ENCODE measurements at places on chromosomes 4 and X.
A peak's percentile ranks its signal among the peaks of the same experiment; 100 is the strongest.

DNA sequence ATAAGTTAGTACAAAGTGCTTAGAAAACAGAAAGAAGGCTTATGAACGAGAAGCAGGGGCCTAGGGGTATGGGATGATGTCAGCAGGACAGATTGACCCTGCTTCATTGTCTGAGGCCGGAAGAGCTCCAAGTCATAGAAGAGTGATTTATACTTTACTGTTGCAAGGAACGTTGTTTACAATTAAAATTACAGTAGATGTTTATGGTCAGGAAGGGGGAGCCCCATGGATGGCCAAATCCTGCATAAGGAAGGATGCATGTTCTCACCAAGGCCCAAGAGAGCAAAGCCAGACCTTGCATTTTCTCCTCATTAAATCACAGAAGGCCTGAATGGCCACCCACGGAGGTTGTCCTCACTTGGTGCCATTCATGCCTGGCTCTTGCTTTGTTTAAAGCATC is 115.3 kb downstream of the LDB2 start:
- no peak for DNase-seq

DNA sequence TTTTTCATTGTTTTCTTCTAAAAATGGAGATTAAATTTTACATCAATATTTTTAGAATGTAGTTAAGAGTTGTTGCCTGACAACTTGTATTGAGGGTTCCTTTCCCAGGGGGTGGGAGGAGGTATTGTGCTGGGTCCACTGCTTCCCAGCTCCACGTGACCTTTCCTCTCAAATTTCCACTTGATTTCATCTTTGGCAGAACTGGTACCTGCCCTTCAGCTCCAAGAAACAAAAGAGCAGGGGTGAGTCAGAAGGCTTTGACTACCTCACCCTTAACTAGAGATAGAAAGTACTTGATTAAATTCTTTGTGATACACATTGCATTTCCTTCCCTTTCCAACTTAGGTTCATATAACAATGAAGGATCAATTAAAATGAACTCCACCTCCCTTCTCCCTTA is 19.7 kb downstream of the TRIM2 start:
- peak; percentile 15 for DNase-seq

GRCh38 chrX:101429934-101430333 is 21.9 kb downstream of the HNRNPH2 start:
- no peak for DNase-seq

DNA sequence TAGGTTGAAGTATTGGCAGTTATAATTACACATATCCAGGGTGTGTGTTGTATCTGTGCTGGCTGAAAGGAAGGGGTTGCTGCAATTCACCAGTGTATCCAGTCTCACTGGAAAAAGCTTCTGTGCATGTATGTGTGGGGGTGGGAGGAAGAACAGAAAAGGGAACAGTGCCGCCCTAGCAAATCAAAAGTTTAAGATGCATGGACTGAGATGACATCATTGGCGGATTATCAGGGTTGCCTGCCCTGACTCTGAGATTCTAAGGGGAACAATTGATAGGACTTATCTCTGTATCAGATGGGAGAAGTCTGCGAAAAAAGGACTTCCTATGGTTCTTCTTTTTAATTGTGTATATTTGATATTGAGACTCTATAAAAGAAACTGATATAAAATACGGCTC is 3.5 kb downstream of the SLC25A43 start:
- no peak for DNase-seq

GRCh38 chr4:81754169-81754568 is 282.5 kb upstream of the RASGEF1B start:
- no peak for DNase-seq

DNA sequence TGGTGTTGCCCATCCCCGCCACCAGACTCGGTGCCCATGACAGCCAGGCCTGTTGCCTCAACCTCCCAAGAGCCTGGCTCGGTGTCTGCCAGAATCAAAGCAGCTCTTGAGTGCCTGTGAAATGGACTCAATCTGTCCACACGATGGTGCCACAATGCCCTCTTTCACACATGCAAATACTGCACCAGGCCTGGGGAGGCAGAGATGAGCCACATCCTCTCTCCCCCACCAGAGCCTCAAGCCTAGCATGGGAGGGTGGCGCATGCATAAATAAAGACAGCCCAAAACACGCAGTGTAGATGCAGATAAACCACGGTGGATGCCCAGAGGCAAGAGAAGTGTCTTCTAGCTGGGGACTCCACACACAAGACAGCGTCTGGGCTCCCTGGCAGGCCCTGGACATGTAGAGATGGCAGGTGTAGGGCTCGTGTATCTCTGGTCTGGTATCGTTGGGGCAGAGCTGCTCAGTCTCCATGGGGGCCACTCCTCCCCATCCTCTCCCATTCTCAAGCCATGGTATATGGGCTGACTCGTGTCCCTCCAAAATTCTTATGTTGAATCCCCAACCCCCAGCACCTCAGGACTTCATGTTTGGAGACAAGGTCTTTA is 65.6 kb downstream of the JAKMIP1 start:
- no peak for DNase-seq
